ENCODE measurements at places on chromosomes 2 and 18. TPM values are rescaled to one million over a fixed set of nuclear protein-coding genes. Genes with fewer than 3 reads are reported as not detected.

DNA sequence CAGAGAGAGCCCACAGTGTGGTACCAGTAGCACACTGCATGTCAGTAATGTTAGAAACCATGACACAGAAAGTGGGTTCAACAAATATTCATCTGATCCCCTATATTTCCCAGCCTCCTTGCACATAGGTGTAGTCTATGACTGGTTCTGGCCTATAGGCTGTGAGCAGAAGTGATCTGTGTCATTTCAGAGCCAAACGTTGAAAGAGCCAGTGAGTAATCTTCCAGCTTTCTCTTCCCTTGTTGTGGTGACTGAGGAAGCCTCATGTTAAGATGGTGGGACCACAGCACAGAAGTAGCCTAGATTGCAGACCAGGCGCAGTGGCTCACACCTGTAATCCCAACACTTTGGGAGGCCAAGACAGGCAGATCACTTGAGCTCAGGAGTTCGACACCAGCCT, 4.1 kb downstream of the TMEM237 start:
- no peak overlapping the region for H3K27ac ChIP-seq
- H3K27me3 ChIP-seq, result no peaks in the 10 kb centered on the region
- H3K36me3 ChIP-seq, result peaks cover 27% of the 10 kb centered on the region
- H3K4me1 ChIP-seq, result peaks cover 19% of the 10 kb centered on the region
- no peak overlapping the region for H3K4me3 ChIP-seq

DNA sequence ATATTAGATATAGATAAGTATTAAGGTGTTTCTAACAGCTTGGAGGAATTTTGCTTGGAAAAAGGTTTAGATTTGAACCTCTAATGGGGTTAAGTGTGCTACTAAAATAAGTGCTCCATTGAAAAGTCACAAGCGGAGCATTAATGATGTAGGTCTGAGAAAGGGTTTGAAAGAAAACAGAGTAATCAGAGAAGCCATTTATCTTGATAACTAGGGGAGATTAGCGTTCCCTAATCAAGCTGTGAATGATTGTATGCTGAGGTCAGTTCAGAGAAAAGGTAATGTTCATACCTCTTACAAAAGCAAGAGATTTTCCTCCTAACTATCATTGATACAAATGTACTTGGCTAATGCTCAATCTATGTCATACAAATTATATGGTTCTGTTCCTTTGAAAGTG, 1.5 kb downstream of the ARHGAP25 start:
- H3K27me3 ChIP-seq, result peaks cover 19% of the 10 kb centered on the region
- no peak overlapping the region for H3K27ac ChIP-seq
- DNase-seq, result no peak
- peaks cover 6% of the 10 kb centered on the region for H3K4me1 ChIP-seq
- no peak overlapping the region for H3K4me3 ChIP-seq

- no peak overlapping the region for H3K4me3 ChIP-seq
- H3K27me3 ChIP-seq, result no peaks in the 10 kb centered on the region
- H3K27ac ChIP-seq, result no peak overlapping the region
- DNase-seq, result no peak
- H3K4me1 ChIP-seq, result peaks cover 25% of the 10 kb centered on the region
Observed at GRCh38 chr2:112708968-112709367, 11.9 kb upstream of the NT5DC4 start.

DNA sequence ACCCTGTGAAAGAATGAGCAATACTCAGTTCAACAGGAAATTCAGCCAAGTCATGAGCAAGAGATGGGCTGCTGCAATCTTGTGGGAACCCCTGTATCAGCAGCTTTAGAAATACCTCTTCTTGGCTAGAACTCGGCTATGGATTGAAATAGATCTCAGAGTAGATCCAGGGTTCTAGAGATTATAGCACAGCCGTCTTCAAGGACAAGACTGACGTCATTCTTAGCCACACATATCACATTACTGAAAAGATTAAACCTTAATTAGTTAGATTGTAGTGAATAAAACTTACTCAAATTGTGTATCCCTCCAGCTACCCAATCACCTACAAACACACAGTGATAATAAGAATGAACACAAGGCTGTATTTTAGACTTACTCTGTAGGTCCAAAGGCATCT, 776.4 kb downstream of the EPHA4 start:
- DNase-seq, result no peak
- no peak overlapping the region for H3K27ac ChIP-seq
- H3K36me3 ChIP-seq, result no peaks in the 10 kb centered on the region
- no peak overlapping the region for H3K4me3 ChIP-seq

Gene ZNF407
- 17.4 TPM for total RNA-seq
